GM04504 (cell line): ENCODE measurements at places on chromosomes 4 and X.

DNA sequence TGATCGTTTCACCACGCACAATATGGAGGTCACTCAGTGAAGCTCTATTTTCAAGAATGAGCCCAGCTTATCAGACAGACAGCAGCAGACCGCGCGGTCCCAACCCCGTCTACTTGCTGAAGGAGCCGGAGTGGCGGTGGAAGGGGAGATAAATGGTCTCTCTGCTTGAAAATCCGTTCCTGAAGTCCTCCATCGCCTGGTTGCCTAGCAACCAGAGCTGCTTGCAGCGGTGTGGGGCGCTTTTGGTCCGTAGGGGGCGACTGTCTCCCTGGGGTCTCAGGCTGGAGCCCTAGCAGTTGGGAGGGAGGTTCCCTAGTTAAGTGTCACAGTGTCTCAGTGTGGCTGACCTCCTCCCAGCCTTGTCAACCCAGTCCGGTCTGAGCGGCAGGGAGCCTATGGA, 8.3 kb upstream of the DLG3 start:
- DNase-seq = no peak

DNA sequence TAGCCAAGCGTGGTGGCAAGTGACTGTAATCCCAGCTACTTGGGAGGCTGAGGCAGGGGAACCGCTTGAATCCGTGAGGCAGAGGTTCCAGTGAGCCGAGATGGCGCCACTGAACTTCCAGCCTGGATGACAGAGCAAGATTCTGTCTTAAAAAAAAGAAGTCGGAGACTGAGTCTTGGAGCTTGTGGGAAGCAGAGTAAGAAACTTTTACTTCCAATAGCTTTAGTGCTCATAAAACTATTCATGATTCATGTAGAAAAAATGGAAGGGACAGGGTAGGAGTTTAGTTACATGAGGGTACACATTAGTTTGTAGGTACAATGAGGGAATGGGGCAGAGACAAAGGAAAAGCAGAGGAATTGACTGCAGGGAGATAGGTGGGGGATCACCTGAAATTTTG, 19.3 kb downstream of the RAP2C start:
- DNase-seq = no peak

- no peak for DNase-seq
Observed at GRCh38 chr4:54445866-54446265, 211.9 kb upstream of the KIT start.

- DNase-seq = no peak
Observed at GRCh38 chr4:80184825-80185756, 12.2 kb upstream of the PRDM8 start.

- no peak for DNase-seq
Observed at GRCh38 chrX:110241816-110242215, 76.1 kb downstream of the AMMECR1 start.

- DNase-seq = no peak
Observed at GRCh38 chrX:107504006-107504405, 54.6 kb downstream of the FRMPD3 start.

- DNase-seq = no peak
Observed at GRCh38 chrX:134999469-134999868, 8.7 kb downstream of the SMIM10 start.

- no peak for DNase-seq
Observed at GRCh38 chrX:123157586-123157985, 26.5 kb upstream of the GRIA3 start.

- no peak for DNase-seq
Observed at GRCh38 chr4:174375422-174375821, 91.7 kb downstream of the CEP44 start.

DNA sequence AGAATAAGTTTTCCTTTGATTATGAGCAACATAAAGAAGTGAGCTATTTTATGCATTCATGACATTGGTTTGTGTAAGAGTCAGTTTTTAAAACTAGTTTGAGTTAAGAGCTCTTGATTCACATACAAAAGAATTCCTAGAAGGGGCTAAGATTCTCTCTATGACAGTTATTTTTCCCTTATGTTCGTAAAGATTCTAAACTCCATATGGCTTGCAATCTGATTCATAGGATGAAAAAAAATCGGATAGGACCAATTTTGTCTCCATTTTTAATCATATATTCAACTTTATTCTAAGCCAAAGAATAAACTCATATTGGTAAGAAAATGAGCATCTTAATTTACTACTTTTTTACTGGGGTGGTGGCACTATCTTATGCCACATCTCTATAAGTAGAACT, 79.4 kb downstream of the NAP1L3 start:
- no peak for DNase-seq

DNA sequence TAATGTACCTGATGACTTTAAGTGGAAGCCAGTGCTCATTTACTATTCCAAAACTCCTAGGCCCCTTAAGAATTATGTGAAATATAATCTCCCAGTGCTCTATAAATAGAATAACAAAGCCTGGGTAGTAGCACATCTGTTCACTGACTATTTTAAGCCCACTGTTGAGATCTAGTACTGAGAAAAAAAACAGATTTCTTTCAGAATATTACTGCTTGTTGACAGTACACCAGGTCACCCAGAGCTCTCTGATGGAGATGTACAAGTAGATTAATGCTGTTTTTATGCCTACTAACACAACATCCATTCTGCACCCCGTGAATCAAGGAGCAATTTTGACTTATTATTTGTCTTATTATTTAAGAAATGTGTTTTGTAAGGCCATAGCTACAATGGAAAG, 75.7 kb downstream of the FAM47C start:
- DNase-seq = no peak

- DNase-seq = no peak
Observed at GRCh38 chrX:21158678-21159077, 215.5 kb upstream of the CNKSR2 start.
